AML-193 (cell line): ENCODE measurements at places on chromosomes 2 and 18.
A peak's percentile ranks its signal among the peaks of the same experiment; 100 is the strongest.

- DNase-seq: no peak
Observed at GRCh38 chr18:42689310-42689709, 426.2 kb downstream of the RIT2 start.

DNA sequence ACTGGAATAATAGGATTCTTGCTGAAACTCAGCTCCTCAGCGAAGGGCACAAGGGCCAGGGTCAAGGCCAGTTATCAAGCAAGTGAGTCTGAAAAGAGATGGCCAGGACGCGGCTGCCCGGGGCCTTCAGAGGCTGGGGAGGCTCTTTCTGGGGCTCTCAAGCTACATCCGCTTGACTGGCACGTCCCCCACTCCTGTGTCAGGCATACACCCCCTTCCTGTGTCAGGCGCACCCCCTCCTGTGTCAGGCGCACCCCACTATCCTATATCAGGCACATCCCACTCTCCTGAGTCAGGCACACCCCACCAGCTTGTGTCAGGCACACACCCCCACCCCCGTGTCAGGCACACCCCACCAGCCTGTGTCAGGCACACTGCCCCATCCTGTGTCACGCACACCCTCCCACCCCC lies 91.8 kb downstream of the TPO start:
- no peak for DNase-seq

DNA sequence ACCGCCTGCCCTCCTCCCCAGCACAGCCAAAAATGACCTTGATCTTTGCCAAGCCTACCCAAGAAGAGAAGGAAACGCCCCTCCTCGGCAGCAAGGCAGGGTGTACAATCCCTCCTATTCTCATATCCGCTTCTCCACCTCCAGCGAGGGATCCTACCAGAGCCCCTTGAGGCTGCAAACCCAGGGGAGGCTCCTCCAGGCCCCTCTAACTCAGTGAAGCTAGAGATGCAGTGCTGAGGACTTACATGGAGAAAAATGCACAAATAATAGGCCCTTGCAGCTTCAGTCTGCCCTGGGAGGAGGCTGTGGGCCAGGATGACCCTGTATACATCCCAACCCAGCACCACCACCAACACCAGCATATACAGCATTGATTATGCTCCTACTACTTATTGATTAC lies 46.9 kb upstream of the POMC start:
- no peak for DNase-seq

- peak; percentile 83 for DNase-seq
Observed at GRCh38 chr2:164722616-164723338, 101.5 kb upstream of the GRB14 start.

- no peak for DNase-seq
Observed at GRCh38 chr2:107107351-107107750, 221.4 kb upstream of the ST6GAL2 start.

- DNase-seq: no peak
Observed at GRCh38 chr18:66764230-66764629, 160.3 kb upstream of the CDH19 start.

DNA sequence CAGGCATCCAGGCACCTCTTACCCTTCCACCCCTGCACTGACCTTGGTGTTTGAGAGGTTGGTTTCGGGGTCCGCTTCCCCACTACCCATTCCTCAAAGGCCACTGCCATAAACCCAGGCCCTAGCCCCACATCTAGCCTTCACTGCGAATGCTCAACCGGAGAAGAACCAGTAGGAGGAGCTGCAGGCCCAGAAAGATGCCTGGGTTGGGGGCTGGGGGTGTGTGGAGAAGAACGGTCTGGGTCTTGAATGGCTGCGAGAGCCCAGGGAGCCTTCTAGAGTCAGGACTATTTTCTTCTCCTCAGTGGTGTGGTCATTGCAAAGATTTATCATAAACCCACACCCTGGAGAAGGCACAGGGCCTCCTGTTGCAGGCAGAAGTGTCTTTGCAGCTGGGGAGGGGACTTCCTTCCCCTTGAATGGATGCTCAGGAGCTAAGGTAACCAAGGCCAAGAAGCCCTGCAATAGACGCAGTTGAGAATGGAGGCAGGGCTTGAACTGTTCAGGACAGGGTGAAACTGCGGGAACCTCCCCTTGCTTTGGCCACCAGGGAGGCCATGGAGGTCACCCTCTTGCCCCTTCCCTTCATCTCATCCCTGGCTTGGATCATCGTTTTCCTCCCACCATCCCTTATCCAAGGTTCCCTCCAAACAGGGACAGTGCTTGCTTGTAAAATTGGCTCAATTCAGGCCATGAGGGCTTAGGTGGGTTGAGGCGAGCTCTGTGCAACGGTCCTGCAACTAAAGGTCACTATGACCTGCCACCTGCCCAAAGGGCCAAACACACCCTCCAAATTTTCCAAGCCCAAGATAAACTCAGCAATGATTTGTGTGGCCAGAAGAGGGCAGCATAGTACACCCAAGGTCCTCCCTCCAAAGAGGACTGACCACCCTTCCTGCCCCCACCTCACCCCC lies 20.9 kb downstream of the THNSL2 start:
- peak; percentile 6 for DNase-seq

GRCh38 chr18:75172299-75173124 lies 36.4 kb downstream of the PTGR3 start:
- DNase-seq: no peak

GRCh38 chr2:132589111-132589830 lies 80.7 kb downstream of the LYPD1 start:
- no peak for DNase-seq
